ENCODE measurements at places on chromosomes 2 and 18.

DNA sequence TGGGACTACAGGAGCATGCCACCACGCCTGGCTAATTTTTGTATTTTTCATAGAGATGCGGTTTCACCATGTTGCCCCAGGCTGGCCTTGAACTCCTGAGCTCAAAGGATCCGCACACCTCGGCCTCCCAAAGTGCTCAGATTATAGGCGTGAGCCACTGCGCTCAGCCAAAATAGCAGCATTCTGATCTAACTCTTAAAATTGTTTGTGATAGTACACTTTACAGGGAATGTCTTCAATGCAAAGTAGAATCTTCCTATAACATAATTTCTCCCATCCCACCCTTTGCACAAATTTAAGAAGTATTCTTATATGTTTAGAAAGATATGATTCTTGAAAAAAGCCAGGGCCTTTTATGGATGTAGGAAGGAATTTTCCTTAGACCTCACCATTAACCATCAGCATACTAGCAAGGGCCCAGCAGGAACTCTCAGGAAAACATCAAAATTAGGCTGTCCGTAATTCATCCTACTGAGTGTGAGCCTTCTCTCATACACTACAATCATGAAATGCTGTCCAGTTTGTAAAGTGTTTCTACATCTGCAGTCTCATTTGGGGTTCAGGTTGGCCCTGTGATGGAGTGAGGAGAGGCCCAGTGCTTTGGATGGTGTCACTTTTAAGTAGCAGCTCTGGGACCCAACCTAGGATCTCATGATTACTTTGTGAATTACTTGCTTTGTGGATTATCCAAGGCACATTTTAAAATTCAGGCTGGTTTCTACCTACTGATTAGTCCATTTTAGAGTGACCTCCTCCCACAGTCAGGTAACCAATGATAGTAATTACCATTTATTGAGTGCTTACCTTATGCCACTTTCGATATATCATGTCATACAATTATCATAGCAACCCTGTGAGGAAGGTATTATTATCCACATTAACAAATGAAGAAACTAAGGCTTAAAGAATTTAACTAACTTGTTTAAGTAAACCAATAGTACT, 37.5 kb upstream of the DLX1 start:
- DNase-seq: no peak

DNA sequence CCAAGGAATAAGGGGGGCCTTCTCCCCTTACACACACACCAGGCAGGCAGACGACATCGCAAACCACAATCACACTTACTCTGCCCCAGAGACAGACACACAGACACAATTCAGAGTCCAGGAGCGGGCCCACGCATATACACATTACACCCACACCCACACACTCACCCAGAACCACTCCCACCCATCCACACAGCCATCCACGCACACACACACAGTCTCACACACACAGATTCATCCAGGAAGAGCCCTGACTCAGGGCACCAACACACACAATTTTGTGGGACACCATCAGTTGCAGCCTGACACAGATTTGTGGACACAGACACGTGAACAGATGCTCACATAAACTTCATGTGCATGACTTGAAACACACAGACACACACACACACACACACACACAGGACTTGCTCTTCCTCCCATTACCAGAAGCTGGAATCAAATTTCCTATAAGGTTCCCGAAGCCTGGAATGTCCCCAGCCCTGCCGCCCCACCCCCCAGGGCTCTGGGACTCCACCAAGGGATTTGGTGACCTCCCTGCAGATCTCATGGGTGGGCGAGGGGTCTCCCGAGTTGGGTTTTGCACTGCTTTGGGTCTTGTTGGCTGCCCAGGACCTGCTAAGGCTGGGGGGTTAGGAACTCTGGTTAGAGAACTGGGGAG, 23.5 kb downstream of the TNS1 start:
- no peak for DNase-seq

DNA sequence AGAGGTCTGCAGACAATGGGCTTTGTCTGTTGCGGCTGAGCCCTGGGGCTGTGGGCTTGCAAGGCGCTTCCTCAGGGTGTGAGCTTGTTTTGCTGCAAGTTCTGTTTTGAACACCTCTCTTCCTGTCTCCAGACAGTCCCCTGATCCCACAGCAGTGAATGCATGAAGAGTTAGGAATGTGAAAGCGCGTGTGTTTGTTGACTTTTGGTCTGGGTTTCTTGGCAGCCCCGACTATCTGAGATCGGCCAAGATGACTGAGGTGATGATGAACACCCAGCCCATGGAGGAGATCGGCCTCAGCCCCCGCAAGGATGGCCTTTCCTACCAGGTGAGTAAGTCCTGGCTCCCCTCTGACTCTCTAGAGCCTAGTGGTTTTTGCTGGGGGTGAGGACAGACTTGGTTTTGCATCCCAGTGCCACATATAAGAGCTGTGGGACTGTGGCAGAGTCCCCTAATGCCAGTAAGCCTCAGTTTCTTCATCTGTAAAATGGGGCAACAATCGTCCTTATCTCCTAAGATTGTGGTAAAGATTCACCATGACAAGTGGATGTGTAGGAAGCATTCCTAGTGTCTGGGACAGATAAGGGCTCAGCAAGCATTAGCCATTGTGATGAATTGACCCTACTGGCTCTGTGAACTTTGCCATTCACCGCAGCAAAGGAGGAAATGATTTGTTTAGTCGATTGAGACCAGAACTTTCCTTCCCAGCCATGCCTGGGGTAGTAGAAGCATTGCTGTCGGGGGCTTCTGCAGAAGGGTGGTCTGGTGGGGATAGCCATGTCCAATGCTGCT, 3.0 kb downstream of the LBH start:
- DNase-seq: peak; percentile 72

DNA sequence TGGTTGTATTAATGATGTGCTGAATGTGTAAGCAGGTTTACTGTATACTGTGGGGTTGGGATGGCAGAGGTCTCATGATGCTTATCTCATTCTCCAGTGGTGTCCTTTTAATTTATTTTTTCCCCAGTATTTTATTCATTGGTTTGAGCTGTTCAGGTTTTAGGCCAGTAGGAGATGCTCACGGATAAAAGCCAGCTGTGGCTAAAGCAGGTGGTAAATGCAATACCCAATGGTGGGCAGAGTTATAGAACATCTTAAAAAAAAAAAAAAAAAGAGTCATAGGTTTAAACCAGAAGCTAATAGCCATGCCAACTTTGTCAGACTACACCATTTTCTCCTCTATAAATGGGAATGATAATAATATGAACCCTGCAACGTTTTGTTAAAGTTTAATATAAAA, 57.8 kb upstream of the NEUROD1 start:
- DNase-seq: no peak

DNA sequence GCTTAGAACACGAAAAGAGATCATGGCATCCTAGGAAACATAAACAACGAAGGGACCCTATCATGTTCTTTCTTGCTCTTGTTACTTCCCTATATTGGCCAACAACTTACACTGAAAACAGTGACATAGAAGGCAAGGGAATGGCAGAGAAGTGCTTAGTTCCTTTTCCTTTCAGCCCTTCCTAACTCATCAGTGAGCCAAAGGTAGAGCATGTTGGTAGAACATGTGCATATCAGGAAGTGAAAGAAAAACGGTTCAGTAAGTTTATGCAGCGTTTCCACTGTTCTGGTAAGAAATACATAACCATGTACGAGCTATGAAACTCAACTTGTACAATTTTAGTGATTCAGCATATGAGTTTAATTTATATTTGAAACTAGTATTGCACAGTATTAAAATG, 21.7 kb downstream of the AKAIN1 start:
- DNase-seq: no peak

- no peak for DNase-seq
These were observed 46.9 kb downstream of the NGEF start for GRCh38 chr2:232966122-232966521.

DNA sequence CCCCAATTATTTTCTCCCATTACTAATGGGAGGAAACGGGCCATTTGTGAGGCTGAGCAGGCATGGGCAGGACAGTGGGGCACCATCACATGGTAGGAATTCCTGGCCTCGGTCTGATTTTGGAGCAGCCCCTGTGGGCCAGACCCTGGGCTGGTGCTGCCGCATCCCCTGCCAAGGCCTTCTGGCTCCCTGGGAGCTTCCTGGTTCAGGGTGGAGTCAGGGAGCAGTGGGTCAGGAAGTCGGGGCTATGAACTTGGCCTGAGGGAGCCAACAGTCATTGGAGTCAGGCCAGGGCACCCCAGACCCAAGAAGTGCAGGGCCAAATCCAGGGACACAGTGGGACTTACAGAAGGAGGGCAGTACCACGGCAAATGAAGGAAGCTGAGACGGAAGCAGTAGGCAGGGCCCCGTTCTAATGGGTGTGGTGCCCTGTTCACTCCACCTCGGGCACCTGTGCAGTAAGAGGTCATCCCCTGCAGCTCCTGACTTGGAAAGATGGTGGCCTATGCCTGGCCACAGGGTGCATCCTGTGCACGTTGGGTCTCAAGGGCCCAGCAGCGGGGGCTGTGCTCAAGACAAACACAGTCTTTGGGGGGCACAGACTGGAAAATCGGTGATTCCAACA, 328.1 kb downstream of the SMAD2 start:
- no peak for DNase-seq

- DNase-seq: no peak
These were observed 32.9 kb upstream of the TMEM177 start for GRCh38 chr2:119646149-119646548.

- no peak for DNase-seq
These were observed 372.5 kb downstream of the CBLN2 start for GRCh38 chr18:72171596-72171995.

- DNase-seq: peak; percentile 90
These were observed 98.6 kb downstream of the IRS1 start for GRCh38 chr2:226701052-226701451.

DNA sequence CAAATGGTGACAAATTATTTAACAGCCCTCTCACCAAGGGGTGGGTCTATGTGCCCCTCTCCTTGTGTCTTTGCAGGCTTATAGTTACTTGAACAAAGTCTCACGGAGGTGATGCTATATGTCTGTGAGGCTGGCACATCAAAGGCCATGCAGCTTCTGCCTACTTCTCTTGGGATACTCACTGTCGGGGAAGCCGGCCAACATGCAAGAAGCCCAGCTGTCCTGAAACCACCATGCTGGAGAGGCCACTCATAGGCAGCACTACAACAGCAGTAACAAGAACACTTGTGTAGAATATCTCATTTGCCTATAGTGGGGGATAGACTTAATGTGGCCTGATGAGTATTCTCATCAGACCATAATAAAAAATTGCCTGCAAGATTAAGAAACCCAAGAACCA, 233.7 kb upstream of the NCKAP5 start:
- no peak for DNase-seq
